ENCODE measurements at places on chromosomes 12 and 14.

DNA sequence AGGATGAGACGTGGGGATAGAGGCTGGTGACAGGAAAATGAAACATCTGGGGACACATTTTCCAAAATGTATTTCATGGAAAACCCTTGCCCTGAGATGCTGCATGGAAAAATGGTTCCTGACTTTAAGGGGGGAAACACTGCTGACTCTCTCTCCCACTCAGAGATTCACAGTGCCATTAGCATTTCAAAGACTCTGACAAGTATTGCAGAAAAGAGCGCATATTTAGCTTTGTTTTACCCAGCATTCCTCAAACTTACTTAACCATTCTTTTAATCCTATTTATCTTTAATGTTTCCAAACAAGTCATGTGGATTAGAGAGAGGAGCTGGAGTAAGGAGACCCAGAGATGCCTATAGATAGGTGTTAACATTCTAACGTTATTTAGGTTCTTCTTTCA lies 141.8 kb upstream of the DYRK2 start:
- DNase-seq = no peak

DNA sequence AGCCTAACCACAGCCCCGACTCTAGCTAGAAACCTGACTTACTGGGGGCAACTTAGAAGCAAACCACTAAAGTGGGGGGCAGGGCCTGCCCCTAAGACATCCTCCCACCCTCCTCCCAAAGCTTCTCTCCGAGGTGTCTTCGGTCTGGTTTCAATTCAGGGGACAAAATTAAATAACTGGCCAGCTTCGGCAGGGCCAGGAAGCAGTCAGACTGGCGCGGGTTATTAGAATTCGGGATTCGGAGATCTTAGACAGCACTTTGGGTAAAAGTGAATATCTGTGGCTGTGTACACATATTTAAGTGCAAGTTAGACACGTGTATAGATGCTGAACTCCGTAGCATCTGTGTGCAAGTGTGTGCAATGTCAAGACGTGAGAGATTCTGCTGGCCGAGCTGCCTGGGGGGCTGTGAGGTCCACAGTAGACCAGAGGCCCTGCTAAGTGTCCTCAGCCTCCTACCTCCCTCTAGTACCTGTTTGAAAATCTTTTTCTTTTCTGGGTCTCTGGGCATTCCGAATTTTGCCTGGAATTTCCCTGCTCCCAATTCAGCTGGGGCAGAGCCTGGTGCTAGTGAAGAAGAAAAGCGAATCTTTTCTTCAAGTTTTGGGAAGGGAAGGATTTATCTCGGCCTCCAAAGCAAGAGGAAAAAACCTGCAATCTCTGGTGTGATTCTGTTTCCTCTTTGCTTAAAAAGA lies 4.0 kb upstream of the HOXC10 start:
- DNase-seq = no peak

DNA sequence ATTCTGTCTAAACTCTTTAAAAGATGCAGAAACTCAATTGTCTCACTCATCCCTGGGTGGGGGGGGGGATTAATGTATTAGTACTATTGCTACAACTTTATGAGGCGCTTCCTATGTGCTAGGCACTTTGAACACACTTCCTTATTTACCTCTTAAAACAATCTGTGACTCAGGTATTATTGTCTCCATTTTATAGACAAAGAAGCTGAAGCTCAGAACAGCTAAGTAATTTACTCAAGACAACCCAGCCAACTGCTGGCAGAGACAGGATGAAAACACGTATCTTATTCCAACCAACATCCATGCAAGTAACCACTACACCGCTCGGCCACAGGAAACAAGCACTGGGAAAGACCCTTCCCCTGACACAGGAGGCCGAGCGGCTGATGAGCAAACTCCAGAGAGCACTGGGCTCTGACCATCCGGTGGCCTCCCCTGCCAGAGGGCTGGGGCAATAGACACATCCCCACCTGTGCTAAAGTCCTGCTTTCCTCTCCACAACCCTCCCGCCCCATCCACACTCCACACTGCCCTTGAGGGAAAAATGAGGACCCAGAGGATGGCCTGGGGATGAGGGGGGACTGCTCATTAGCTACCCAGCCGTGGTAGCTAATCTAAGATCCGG lies 244.2 kb downstream of the DPF3 start:
- DNase-seq = no peak

GRCh38 chr14:54650331-54650958 lies 83.5 kb downstream of the SAMD4A start:
- DNase-seq = no peak

GRCh38 chr12:91492648-91493047 lies 310.0 kb upstream of the DCN start:
- DNase-seq = no peak

DNA sequence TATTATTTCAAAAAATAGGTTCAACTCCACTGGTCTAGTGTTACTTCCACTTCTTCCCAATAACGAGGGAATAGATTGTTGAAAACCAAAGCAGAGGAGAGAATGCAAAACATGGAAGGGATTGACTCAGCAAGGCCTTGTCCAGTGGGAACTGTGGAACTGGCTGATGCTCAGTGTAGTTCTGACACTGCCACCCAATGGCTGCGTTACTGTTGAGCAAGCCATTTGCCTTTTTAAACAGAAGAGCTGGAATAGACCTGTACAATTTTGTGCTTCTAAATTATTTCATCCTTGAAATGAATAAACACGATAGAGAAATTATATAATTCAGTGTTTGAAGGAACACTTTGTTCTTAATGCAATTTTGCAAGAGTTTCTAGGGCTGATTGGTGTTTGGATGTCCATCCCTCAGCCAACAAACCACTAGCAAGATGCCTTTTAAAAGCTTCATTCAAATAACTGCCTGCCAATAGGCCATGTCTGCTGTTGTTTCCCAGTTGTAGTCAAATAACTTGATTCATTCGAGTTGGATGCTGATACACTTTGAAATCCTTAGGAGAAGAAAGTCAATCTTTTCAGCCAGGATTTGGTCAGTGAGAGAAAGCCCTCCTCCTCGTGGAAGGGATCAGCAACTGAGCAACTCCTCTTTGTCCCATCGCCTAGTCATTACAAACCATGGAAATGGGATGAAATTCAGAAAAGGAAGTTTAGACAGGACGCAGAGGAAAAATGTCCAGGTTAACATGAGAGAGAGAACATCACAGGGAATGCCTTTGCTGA lies 7.3 kb upstream of the MGP start:
- no peak for DNase-seq

DNA sequence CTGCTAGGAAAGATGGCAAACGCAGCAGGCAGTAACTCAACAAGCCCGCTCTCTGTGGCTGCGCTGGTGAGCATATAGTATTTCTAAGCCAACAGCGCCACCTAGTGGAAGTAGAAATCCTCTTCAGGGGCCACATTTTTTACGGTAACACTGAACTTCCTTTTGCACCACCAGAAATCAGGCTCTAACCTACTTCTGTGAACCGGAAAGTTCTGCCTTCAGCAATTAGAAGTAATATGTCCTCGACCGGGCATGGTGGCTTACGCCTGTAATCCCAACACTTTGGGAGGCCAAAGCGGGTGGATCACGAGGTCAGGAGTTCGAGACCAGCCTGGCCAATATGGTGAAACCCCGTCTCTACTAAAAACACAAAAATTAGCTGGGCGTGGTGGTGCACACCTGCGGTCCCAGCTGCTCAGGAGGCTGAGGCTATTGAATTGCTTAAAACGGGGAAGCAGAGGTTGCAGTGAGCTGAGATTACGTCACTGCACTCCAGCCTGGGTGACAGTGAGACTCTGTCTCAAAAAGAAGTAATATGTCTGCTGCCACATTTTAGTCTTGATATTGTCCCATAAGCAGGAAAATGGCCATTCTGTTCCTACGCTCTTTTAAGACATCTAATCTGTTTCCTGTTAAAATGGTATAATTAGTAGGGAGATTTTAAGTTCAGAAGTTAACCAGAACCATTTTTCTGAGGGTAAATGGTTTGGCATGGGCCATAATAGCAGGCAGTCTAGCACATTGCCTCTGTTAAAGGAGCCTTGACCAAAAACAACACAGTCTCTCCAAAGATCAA lies 26.8 kb downstream of the APOBEC1 start:
- DNase-seq = peak; percentile 86

DNA sequence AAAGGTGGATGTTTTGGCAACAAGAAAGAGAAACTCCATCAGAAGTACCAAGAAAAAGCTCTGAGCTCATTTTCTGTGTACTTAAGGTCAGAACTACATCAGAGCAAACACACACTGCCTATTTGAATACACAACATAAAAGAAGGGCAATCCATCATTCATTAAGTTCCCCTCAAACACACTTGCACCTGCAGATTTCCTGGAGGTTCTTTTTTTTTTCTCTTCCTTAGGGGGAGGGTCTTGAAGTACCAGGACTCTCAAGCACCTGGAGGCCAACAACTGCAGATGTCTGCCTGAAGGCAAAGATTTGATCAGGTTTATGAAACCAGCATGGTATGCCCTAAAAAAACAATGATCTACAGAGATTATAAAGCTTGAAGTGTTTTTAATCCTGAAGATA lies 26.1 kb upstream of the PTHLH start:
- DNase-seq = no peak

GRCh38 chr12:66354291-66354690 lies 52.0 kb downstream of the HELB start:
- no peak for DNase-seq

GRCh38 chr14:68651075-68651474 lies 141.8 kb downstream of the ZFP36L1 start:
- no peak for DNase-seq

DNA sequence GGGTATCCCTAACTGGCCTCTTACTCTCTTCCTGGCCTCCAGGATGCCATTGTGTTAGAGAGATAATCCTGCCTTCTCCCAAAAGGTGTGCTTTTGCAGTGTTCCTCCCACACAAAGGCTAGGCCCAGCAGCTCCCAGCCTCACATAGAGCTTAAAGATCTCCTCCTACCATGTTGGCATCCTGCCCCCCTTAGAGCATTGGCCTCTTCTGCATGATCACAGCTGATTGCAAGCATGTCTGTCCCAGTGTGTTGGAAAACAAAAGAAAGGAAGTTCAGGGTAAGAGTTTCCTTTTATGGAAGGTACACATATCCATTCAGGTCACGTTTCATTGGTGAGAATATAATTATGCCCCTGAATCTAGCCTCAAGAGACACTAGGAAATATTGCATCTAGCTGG lies 405.4 kb downstream of the TMTC2 start:
- DNase-seq = no peak
